ENCODE measurements at places on chromosomes 2 and 18. TPM values are rescaled to one million over a fixed set of nuclear protein-coding genes. Genes with fewer than 3 reads are reported as not detected.

GRCh38 chr2:96869281-96869821 lies 529 bp downstream of the SEMA4C start:
- no peak for DNase-seq

TMEM200C gene
- 1.1 TPM for polyA plus RNA-seq

EVA1A gene
- polyA plus RNA-seq = 16.6 TPM

GRCh38 chr18:69127873-69128500 lies 272.7 kb upstream of the DOK6 start:
- DNase-seq = no peak

FBXO41 gene
- polyA plus RNA-seq = 1.9 TPM

GRCh38 chr2:201257956-201258665 lies 2.2 kb upstream of the CASP8 start:
- no peak for DNase-seq

DNA sequence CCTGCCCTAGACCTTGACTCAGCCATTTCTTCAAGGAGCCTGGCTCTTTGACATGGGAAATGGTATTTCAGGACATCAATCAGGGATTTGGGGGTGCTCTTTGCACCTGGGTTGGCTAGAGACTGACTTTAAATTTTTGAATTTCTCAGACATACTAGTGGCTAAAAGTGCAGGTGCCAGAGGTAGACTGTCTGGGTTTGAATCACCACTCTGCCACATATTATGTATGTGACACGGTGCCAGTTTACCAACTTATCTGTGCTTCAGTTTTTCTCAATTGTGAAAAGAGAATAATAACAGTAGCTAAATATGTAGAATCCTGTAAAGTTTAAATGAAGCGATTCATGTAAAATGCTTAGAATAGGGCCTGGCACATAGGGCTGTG lies 49.2 kb upstream of the RTN4 start:
- no peak for DNase-seq

CHRNA1 gene
- 2.7 TPM for polyA plus RNA-seq

DNA sequence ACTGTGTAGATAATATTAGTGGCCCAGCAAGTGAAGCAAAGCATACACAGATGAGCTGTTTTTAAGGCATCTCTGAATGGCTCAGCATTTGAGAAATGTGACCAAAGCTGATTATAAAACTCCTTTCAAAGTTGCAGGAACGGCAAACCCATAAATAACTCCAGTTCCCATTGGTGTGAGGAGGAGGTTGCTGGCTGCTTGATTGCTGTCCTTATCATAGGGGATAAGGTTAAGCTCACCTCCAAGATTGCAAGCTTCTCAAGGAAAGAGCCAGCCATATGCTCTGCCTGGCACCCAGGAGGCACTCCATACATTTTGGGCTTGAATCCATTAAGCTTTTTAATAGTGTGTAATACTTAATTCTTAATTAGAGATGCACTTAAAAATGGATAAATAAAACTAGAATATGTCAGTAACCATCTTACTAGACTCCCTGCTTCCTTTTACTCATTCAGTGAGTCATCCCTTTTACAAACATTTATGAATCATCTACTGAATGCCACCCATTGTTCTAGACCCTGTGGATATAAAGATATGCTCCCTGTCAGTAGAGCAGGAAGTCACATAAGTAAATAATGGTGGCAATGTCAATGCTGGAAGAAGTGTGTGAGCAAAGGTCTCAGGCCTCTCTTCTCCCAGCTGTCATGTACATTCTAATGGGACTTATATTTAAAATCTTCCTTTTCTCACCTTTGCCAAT lies 99.3 kb downstream of the SPATS2L start:
- DNase-seq = no peak

PLB1 gene
- polyA plus RNA-seq = 1.4 TPM

DUSP19 gene
- 5.8 TPM for polyA plus RNA-seq

DLGAP1 gene
- polyA plus RNA-seq = 5.8 TPM

GRCh38 chr2:219551441-219552381 lies 7.9 kb downstream of the TMEM198 start:
- no peak for DNase-seq

- DNase-seq = no peak
Measured at GRCh38 chr2:2331881-2332280, 806 bp upstream of the MYT1L start.

APCDD1 gene
- 57.3 TPM for polyA plus RNA-seq

- DNase-seq = no peak
Measured at GRCh38 chr2:173681881-173682650, 283.1 kb downstream of the SP3 start.

ARHGEF33 gene
- polyA plus RNA-seq = 1.4 TPM

DNA sequence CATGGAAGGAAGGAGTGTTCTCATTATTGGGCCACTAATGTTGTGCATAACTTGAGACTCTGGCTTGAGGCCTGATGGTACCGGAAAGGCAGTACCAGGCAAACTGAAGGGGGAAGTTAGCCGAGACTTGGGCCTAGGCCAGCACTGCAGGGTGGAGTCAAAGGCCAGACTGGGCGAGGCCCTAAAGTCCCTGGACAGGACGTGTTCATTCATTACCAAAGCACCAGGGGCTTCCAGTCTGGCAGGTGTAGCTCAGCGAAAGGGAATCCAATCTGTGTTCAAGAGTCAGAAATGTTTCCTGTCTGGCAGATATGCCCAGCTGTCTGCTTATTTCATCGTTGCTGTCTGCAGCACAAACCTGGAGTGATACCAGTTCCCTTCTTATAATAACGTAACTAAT lies 4.7 kb upstream of the ITSN2 start:
- DNase-seq = no peak

TRIM43B gene
- polyA plus RNA-seq = 0.31 TPM

HMSD gene
- polyA plus RNA-seq = 1.6 TPM

DNA sequence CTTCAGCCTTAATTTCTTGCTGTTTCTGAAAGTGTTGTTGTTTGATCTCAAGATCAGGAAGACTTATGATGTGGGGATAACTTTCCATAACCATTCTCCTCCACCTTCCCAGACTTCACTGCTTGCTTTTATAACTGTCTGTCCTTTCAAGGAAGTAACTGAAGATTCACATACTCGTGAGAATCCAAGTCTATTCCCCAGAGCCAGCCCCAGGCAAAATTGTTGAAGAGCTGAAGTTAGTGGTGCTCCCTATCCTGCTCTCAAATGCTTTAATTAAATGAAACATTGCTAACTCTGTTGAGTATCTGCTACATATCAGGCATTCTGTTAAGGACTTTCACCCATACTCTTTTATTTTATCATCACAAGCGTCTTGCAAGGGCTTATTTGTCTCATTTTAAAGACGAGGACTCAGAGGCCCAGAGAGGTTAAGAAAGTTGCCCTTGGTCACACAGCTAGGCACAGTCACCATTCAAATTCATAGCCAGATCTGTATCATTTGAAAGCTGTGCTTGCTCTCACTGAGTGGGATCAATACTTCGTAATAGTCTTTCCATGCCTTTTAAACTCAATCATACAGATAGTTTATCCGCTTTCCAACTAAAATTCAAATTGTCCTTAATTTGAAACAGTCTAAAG lies 189.8 kb upstream of the TCF4 start:
- DNase-seq = no peak

DNA sequence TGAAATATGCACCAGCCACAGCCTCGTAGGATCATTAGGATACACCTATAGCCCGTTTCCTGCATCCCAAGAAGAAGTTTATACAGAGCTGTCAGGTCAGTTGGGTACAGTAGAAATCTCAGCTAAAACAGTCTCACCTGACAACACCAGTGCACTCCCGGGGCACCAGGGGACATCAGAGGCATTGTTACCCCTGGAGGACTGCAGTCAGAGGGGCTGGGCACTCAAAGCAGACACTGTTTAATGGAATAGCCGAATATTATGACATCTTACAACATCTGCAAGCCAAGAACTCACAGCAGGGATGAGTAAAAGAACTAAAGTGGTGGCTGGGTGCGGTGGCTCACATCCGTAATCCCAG lies 93.0 kb upstream of the ID2 start:
- DNase-seq = no peak

- DNase-seq = no peak
Measured at GRCh38 chr2:10129490-10129889, 7.0 kb downstream of the RRM2 start.

ANKRD30B gene
- polyA plus RNA-seq = 0.12 TPM

GRCh38 chr2:168179592-168179991 lies 67.8 kb downstream of the STK39 start:
- no peak for DNase-seq

DNA sequence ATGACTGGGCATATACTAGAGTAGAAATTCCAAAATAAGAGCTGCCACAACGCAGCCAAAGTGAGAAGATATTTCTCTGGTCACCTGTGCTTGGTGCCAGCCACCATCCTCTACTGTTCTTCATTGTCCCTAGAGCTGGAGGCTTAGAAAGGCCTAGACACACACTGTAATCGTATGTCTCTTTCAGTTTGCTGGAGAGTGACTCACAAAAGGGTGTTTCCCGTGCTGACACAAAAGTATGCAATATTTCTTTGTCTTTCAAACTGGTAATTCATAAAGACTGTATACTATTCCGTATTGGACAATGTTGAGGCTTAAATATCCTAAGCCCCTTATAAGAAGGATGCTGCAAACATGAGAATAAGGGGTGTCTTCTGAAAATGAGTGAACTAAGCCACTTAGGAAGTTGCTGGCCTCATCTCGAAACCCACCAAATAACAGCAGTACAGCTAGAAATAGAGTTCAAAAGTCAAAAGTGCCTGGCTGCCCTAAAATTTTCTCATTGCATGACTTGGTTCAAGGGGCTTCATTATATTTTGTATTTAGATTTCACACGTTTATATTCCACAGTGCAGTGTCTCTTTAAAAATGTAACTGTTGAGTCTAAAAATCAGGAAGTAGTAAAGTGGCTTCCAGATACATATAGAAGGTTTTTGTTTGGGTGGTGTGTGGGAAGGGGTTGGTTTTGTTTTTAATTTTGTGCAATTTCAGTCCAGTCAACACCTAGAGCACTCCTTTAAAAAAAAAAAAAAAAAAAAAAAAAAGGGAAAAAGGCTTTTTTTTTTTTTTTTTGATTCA lies 601.1 kb downstream of the ARHGAP15 start:
- DNase-seq = no peak

DNA sequence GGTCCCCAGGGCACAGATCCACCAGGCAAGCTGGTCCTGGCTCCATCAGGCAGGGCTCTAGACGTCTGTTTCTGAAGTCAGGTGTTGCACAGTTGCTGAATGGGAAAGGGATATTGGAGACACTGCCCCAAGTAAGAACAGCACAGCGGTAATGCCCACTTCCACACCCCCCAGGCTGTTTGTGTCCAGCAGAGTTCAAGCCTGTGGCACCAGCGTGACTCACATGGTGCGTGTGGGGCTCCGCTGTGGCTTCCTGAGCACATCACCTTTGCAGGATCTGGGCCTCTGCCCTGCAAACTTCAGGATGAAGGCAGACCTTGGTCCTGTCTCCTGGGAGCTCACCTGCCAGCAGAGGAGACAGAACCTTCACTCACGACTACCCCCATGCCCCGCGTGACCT lies 203.3 kb downstream of the TFCP2L1 start:
- DNase-seq = no peak

GRCh38 chr2:123808243-123808642 lies 216.8 kb upstream of the CNTNAP5 start:
- DNase-seq = no peak

CHRNG gene
- polyA plus RNA-seq = 0.55 TPM

UGT1A3 gene
- not detected for polyA plus RNA-seq

DNA sequence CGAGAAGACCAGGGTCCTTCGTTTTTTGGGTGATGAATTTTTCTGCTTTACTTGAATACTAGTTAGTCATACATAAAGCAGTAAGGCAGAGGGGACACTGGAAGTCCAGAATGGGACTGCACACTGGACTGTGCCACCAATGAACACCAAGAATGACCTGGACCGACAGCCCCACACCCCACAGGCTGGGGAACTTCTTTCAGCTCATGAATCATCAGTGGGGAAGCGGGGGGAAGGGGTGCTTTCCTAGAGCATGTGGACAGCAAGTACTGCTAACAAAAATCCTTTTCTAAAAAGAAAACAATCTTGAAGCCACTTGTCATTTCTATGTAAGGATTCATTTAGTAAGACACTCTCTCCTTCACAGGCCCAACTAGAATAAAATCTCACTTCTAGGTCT lies 86.0 kb downstream of the DTNB start:
- DNase-seq = no peak

ANKRD30BL gene
- 0.64 TPM for polyA plus RNA-seq

CNGA3 gene
- polyA plus RNA-seq = not detected

RNU2-63P gene
- not detected for polyA plus RNA-seq

DNA sequence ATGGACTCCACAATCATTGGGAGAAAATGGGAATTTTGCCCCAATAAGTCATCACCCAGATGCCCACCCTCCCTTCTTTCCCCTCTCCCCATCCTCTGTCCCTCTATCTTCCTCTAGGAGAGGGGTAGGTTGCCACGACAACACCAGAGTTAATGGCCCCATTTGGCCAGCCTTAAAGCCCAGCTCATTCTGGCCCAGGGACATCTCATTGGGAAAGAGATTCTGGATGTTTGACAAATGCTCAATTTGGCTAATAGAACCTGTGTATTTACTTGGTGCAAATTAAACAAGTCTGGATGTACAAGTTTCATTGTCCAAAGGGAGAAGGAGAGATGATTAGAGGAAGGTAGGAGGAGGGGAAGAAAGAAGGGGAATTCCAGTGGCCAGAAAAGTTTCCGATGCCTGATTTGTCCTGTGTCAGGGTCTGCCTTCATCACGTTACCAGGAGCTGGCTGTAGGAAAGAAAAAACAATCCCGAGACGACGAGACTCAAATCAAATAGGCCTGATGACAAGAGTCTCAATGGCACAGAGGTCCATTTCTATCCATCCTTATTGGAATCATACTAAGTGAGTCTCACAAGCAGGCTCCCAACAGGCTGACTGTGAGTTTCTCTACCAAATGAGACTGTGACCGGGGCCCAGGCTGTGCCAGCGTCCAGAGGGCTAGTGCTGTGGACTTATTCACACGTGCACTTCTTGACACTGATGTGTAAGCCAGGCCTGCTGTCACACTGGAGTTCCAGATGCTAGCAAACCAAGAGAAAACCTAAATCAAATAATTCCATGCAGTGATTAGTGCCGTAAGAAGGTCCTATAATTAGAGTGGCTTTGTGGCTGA lies 265.2 kb upstream of the APCDD1 start:
- DNase-seq = no peak

BOLL gene
- not detected for polyA plus RNA-seq

- DNase-seq = no peak
Measured at GRCh38 chr2:98464772-98465310, 20.2 kb downstream of the INPP4A start.

DNA sequence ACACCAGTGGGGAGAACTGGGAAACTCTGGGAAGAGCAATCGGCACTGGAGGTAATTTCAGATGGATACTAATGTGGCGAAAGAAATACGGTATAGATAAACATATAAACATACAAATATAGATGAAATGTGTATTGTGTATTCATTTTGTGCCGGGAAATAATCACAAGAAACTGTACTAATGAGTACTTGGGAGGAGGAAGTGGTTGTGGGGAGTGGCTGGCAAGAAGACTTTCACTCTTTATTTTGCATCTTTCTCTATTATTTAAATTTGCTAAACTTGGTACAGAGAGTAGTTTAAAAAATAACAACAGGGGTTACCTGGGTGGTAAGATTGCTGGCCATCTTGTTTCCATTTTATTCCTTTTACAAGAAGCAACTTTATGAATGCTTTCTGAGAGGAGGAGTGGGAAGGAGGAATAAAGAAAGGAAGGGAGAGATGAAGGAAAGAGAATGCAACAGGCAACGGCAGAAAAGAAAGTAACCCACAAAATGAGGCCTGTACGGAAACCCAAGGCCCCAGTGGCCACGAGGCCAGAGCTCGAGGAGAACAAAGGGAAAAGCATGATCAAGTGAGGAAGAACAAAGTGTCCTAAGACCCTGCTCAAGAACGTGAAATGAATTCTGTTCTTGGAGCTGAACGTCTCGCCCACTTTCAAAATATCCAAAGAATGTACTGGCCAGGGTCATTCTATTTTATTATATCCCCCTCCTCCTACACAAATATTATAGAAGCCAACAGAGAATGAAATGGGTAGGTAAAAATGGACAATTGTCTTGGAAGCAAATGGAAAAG lies 45.2 kb downstream of the FAM178B start:
- no peak for DNase-seq

CLK1 gene
- polyA plus RNA-seq = 293 TPM

Measured in right renal cortex interstitium (tissue), 3 donors.